ENCODE measurements at places on chromosomes 1 and 21. TPM values are rescaled to one million over a fixed set of nuclear protein-coding genes. Genes with fewer than 3 reads are reported as not detected.

The B3GALT5 gene
- 48.7 TPM for total RNA-seq

The CTTNBP2NL gene
- total RNA-seq = 56.0 TPM

The SERTAD4 gene
- total RNA-seq = 2.6 TPM

The IRF6 gene
- total RNA-seq = 104 TPM

The B3GALT2 gene
- total RNA-seq = 132 TPM

The DCST1 gene
- not detected for total RNA-seq

The CRYAA gene
- total RNA-seq = not detected

The NOC2L gene
- 54.1 TPM for total RNA-seq

The COL6A2 gene
- total RNA-seq = 1,004 TPM

The TBX15 gene
- 0.20 TPM for total RNA-seq

The CYP4A22 gene
- total RNA-seq = 0.86 TPM

The SMIM1 gene
- 5.9 TPM for total RNA-seq

DNA sequence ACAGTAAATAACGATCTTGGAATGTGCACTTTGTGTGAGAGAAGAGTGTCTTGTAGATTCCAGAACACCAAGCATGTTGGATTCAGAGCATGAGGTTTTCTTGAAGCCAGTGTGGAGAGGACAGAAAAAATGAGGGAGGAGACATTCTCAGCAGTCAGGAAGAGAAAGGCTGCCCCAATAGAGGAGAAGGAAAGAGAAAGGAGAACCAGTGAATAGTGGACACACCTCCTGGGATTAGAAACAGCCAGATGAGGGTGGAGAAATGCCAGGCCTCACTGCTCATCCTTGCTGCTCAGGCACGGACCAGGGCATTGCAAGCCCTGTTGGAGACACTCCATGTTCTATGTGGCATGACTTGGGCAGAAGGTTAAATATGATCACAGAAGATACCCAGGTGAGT, 69.0 kb upstream of the KAZN start:
- no peak for DNase-seq

- DNase-seq = no peak
Observed at GRCh38 chr1:226748306-226748705, 9.2 kb upstream of the ITPKB start.

DNA sequence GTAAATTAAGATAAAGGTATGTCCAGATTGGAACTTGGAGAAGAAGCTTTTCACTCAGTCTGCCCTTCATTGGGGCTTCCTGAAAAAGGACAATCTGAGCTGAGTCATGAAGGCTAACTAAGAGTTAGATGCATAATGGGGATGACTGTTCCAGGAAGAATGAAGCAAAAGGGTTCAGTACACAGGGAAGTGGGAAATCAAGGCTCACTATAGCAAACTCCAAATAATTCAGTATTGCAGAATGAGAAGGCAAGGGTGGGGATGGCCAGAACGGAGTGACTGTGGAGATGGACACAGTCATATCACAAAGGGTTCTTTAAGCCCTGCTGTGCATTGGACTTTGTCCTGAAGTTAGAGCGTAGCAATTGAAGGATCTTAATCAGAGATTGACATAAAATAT, 158.3 kb downstream of the FGGY start:
- DNase-seq = no peak

DNA sequence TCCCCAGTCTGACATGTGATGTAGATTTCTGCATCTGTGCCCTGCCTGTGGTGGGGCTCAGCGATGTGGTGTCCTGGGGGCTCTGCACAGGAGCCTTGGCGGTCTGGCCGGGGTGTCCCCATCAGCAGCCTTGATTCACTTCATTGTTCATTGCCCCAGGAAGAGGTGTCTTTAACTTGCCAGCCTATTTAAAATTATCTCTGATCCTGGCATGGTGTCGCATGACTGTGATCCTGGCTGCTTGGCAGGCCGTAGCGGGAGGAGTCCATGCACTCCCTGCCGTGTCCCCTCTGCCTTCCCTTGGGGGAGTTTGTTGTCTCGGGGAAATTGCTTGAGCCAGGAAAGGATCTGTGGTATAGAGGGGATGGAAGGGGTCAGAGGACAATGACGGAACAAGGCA, 59.9 kb downstream of the TRIM11 start:
- DNase-seq = no peak

GRCh38 chr1:36212782-36213181, 11.5 kb upstream of the THRAP3 start:
- no peak for DNase-seq

DNA sequence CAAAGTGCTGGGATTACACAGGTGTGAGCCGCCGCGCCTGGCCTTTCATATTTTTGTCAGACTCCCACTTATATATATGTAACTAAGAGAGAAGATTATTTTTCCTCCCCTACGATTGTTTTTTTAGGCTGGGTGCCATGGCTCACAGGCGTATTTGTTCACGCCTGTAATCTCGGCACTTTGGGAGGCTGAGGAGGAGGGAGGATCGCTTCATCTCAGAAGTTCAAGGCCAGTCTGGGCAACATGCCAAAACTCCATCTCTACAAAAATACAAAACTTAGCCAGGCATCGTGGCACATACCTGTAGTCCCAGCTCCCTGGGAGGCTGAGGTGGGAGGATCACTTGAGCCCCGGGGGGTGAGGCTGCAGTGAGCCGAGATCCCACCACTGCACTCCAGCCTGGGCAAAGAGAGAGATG, 23.9 kb upstream of the ITLN2 start:
- peak; percentile 67 for DNase-seq

GRCh38 chr1:43073490-43074230, 98.4 kb downstream of the EBNA1BP2 start:
- peak; percentile 87 for DNase-seq

DNA sequence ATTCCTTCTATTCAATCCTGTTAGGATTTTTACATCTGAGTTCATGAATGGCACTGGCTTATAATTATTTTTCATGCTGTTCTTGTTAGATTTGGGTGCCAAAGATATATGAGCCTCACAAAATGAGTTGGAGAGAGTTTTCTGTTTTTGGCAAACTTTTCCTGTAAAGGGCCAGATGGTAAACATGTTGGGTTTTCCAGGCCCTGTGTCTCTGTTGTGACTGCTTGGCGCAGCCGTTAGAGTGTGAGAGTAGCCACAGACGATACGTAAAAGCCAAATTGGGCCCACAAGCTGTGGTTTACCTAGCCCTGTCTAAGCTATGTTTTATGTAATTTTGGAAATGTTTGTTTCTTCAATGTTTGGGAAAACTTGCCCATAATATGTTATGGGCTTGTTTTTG, 15.6 kb upstream of the CA6 start:
- DNase-seq = no peak

- peak; percentile 4 for DNase-seq
Observed at GRCh38 chr1:230821346-230821745, 47.0 kb downstream of the C1orf198 start.

DNA sequence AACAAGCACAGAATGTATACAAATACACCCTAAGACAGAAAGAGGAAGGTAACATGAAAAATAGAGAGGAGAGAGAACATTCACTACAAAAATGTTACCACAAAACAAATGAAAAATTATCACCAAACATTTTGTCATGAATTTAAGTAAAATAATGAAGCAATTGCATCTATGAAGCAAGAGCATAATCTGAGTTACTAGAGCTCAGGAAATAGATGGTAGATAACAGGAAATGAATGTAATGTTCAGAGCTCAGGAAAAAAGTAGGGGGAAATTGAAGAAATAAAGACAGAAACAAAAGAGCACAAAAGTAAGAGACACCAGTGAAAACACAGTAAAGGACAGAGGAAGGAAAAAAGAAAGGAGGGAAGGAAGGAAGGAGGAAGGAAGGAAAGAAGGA, 19.4 kb downstream of the SEC16B start:
- no peak for DNase-seq

DNA sequence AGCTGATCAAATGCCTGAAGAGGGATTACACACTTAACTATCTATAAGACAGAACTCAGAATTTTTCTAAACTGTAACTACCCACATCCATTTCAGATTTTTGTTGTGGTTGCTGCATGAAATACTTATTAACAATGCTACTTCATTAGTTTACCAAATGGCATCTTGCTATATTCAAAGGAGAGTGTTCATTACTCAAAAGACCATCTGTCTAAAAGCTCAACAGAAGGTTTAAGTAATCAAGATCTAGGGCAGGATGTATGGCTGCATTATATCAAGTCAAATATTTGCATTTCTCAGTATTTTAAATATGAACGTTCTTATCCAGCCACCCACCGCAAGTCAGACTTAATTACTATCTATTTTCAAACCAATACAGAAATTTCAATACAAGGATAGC, 79.9 kb downstream of the SIPA1L2 start:
- no peak for DNase-seq

DNA sequence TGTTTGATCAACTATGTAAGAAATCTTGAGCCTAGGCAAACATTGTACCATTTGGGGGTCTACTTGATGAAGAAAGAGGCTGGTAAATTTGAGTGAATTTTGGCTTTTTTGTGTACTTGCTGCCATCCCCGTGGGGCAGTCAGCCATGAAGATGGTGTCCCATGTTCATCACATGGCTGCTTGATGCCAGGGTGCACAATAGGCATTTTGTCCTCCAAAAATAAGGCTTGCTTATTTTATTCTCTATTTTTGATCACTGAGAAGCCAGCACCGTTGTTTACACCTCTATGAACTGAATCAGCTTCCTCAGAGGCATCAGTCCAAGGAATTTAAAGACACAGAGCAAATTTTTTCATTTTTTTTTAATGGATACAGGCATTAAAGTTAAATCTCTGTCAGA, 1195.7 kb downstream of the AMY1C start:
- no peak for DNase-seq

DNA sequence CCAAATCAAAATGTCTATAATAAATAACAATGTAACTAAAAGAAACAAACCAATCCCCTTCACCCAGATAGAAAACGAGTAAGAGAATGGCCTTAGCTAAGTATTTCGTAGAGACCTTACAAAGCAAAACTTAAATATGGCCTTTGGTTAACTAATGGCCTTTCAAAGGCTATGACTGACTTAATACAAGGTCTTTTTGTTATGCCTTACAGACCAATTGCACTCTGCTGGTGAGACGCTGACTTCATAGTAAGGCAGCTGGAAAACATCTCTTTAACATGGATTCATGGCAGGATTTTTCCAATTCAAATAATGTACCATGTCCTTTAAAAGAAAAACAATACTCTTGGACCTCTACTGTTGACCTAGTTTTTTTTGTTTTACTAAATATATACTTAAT, 15.8 kb upstream of the TBCE start:
- DNase-seq = no peak

DNA sequence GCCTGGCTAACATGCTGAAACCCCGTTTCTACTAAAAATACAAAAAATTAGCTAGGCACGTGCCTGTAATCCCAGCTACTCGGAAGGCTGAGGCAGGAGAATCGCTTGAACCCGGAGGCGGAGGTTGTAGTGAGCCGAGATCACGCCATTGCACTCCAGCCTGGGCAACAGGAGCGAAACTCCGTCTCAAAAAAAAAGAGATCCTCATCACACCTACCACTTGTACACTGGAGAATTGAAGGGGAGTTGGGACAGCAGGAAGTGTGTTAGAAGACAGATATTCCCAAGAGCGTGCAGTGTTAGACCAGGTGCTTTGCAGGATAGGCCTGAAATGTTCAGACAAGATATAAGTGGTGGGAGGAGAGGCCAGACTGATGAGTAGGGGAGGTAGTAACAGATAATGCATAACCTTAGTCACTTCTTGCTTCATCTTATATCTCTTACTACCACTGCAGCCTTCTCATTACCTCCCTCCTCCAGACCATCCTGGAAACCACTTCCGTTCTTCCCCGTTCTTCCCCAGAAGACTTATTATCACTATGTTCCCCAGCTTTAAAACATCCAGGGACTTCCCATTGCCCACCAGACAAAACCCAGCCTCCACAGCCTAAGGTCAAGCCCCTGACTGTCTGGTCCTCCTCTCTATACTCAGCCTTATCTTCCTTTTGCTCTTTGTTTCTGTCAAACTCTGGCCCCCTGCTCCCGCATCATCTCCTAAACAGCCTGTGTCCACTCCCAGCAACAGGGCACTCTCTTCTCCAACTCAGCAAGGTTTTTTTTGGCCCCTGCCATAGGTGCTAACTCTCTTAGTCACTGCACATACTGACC, 21.3 kb downstream of the FAM20B start:
- no peak for DNase-seq

DNA sequence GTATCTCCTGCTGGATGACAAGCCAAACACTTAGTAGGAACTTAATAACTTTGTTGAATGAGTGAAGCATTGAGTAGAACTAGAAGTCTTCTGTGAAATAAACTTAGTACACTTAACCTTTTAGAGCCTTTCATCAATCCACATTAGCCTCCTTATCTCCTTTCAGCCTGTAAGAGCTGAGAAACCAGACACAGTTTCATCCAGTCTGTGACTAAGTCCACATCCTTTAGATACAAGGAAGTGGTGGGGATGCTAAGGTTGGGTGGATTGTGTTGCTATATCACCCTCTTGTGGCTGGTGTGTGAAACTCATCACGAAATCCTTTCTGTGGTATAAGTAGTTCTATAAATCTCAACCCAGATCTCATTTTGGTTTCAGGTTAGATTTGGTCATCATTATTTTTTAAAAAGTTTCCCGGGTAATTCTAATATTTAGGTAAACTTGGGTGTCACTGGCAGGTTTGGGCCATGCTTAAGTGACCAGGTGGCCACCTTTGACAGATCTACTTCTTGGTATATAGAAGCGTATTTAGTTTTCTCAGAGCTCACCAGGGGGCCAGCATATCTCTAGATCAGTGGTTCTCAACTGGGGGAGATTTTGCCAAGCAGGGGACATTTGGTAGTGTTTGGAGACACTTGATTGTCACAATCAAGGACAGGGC, 27.8 kb upstream of the CD84 start:
- peak; percentile 67 for DNase-seq

GRCh38 chr1:200328379-200328778, 81.5 kb downstream of the ZNF281 start:
- DNase-seq = no peak

DNA sequence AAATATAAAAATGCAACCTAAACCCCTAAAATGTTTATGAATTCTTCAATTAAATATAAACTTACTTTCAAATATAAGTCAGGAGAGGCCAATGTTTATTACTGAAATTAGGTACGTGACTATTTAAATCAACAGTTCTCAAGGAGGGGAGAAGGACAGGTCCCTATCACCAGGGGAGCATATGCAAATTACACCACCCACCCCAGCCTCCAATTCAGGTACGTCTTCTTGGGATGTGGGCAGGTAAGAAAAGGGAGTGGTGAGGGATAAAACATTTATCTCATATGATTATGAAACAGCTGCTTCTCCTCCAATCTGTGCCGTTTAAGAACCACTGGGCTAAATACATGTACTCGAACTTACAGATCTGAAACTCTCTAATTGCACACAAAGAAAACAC, 3.4 kb downstream of the COP1 start:
- DNase-seq = no peak

DNA sequence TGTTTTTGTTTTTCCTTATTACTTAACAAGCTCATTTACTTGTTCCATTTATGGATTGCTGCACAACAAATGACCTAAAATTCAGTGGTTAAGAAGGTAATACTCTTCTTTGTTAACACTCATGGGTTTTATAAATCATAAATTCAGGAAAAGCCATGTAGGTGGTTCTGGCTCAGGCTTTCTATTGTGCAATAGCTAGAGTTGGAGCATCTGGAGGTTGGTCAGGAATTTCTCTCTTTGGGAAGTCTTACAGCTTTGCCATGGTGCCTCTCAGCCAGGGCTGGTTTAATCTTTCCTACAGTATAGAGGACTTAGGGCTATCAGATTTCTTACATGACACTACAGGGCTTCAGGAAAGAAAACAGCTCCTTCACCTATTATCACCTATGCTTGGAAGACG, 1677.1 kb downstream of the KCNT2 start:
- no peak for DNase-seq

- DNase-seq = no peak
Observed at GRCh38 chr1:108877348-108878159, 769 bp downstream of the GPSM2 start.

Measured in mucosa of gallbladder (tissue), 1 donor.